Common myeloid progenitor, CD34-positive (primary cell): ENCODE measurements at places on chromosomes 13 and 19.

DNA sequence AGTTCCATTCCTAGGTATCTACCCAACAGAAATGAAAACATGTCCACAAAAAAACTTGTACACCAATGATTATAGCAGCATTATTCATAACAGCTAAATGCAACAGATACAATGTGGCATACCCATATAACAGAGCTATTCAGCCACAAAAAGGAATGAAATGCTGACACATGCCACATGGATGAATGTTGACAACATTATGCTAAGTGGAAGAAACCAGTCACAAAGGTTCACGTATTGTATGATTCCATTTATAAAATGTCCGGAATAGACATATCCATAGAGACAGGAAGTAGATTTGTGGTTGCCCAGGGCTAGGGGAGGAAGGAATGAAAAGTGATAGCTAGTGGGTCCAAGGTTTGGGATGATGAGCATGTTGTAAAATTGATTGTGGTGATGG lies 10.8 kb downstream of the CRYL1 start:
- no peak for DNase-seq

DNA sequence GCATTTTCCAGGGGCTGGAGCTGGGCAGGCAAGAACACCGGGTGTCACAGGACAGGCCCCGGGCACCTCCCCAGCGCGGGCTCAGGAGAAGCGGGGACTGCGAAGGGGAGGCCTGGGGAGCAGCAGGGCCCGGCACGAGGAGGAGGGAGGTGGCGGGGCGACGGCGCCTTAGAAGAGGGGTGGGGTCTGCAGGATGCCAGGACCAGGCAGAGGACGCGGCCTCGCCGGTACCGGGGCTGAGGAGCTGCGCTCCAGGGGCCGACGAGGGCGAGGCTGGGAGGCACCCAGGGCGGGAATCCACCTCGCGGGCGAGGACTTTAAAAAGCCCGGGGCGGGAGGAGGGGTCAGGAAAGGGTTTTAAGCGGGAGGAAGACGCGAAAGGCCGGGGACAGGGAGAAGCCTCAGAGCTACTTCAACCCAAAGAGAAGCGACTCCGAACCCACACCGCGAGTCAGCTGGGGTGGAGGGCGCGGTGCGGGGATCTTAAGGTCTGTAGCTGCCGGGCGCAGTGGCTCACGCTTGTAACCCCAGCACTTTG lies 665 bp downstream of the ZNF347 start:
- DNase-seq = peak; percentile 20

DNA sequence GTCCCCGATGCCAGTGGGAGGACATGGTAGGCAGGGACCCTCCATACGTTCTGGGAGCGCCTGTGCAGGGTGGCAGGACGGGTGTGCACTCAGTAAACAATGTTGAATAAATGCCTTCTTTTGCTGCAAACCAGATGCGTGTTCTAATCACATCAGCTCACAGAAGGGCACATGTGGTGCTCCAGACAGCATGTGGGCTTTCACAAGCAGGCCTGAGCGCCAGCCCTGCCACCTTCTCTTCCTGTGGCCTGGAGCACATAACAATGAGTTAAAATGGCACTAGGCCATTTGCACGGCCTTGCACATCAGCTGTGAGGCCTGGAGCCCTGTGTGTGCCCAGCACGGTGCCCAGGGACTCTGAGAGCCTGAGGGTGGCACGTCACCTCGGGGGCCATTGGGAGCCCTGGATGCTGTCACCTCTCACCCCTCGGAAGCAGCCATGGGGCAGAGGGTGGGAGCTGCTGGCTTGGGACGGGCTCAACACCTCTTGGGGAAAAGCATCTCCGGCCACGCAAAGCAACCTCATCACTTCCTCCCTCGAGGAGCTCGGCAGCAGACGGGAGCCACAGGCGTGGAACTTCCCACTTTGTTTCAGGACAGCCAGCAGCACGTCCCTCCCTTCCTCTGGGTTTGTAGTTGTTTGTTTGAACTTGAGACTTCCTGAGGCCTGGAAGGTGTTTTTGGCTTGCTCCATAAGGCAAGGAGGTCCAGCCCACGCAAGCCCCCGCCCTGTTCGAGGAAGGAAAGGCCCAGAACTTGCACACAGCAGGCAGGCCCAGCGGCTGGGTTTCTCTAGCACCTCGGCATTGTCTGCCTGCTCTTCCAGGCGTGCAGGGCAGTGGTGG lies 9.8 kb downstream of the MCF2L start:
- no peak for DNase-seq

- DNase-seq = peak; percentile 27
Observed at GRCh38 chr13:42876270-42876714, 94.9 kb downstream of the FAM216B start.

GRCh38 chr19:42313096-42313839 lies at the start of gene TMEM145:
TSS of gene TMEM145 (plus strand) at chr19:42313309. CDS start at chr19:42313377, 68 bp downstream.
- DNase-seq = peak; percentile 76
